AG08395 (cell line): ENCODE measurements at places on chromosomes 6 and 20.

GRCh38 chr6:25136854-25137253, 142.3 kb upstream of the CARMIL1 start:
- peak; percentile 37 for DNase-seq

DNA sequence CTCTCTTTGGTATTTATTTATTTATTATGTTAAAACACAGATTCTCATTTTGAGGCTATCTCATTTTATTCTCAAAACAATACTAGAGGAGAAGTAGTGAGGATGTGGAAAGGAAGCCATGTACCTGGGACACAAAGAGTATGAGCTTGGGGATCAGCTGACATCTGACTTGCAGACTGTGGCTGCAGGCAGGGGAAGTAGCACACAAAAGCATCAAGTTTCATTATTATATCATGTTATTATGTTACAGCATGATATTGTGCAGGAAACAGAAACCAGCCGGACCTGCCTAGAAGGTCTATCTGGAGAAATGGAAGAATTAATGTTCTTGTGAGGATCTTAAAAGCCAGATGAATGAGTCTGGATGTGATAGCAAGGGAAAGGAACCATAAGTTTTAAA, 248.2 kb downstream of the KHDC1L start:
- DNase-seq = no peak

- peak; percentile 94 for DNase-seq
Measured at GRCh38 chr6:163745536-163746400, 331.2 kb downstream of the QKI start.

DNA sequence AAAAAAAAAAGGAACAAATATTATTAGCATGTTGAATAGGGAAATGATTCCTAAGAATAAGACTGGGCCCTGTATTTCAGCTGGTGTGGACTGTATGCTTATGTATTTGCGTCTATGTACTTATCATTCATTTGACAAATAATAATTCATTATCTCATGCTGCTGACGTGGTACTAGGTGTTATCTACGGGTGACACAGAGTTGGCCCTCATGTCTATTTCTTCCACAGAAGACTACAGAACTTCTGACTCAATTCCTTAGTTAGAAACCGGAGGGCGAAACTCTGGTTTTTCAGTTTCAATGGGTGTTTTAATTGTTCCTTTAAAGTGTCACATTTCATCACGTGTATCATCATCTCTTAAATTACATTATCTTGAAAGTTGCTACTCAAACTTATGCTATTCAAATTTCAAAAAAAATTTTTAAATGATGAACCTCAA, 305.9 kb downstream of the CLIC5 start:
- DNase-seq = no peak

DNA sequence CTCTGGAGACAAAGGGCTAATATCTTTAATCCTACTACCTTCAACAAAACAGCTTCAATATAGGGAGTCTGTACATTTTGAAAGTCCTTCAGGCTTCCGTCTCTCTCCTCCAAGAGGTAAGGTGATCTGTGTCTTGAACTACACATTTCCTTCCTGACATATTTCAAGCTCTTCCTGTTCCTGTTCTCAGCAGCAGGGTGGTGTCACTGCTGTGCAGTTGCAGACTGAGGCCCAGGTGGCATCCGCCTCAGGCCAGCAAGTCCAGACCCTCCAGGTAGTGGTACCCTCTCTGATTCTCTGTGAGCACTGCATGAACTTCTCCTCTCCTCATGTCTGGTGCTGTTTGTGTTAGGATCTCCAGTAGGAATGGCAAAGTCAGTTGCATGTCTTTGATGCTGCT, 7.8 kb downstream of the NFYA start:
- DNase-seq = no peak

- DNase-seq = no peak
Measured at GRCh38 chr6:21186479-21187055, 407.0 kb upstream of the SOX4 start.

GRCh38 chr6:81814370-81815076, 62.0 kb upstream of the TENT5A start:
- peak; percentile 65 for DNase-seq

- no peak for DNase-seq
Measured at GRCh38 chr6:76174722-76175121, 102.3 kb upstream of the IMPG1 start.

GRCh38 chr6:138092686-138093085, 14.5 kb downstream of the PERP start:
- DNase-seq = no peak

DNA sequence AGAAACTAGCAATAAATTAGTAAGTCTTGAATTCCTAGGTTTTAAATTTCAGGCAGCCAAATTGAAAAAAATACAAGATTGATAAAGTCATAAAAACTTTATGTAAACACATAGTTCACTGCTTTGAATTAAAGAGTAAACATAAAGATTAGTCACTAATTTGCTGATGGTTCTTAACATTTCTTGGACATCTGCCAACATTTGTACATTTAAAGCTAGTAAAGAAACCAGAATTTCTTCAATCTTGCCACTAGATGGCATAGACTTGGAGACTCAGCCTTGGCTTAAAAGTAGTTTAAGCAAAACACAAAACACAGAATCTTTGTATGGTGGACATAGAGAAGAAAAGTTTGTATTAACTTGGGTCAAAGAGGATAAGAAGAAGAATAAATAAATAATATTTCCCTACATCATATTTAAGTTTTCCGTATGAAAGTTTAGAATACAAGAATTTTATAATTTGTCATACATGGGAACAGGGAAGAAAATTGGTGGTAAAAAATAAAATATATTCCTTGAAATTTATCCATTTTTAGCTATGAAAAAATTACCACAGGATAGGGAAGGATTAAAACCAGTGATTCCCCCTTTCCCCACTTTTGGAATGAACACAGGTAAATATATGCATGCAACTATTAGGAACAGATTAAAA, 41.7 kb upstream of the FAM135A start:
- DNase-seq = peak; percentile 51
